ENCODE measurements at places on chromosomes 11 and 22. TPM values are rescaled to one million over a fixed set of nuclear protein-coding genes. Genes with fewer than 3 reads are reported as not detected.

- DNase-seq: no peak
Observed at GRCh38 chr11:76781807-76782530, 1.2 kb upstream of the TSKU start.

- no peak for DNase-seq
Observed at GRCh38 chr22:24392218-24392931, 35.0 kb upstream of the ADORA2A start.

- no peak for DNase-seq
Observed at GRCh38 chr11:122784325-122784955, 53.9 kb upstream of the CRTAM start.

GRCh38 chr22:46897246-46897623 is 134.8 kb downstream of the TBC1D22A start:
- no peak for DNase-seq

GRCh38 chr11:121576531-121576930 is 123.8 kb upstream of the SORL1-AS1 start:
- peak; percentile 81 for DNase-seq

DNA sequence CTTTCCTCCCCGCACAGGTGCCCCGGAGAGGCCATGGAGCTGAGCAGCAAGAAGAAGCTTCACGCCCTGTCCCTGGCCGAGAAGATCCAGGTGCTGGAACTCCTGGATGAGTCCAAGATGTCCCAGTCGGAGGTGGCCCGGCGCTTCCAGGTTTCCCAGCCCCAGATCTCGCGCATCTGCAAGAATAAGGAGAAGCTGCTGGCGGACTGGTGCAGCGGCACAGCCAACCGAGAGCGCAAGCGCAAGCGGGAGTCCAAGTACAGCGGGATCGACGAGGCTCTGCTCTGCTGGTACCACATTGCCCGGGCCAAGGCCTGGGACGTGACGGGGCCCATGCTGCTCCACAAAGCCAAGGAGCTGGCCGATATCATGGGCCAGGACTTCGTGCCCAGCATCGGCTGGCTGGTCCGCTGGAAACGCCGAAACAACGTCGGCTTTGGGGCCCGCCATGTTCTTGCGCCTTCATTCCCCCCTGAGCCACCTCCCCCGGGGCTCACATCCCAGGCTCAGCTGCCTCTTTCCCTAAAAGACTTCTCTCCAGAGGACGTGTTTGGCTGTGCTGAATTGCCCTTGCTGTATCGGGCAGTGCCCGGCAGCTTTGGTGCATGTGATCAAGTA is 1.3 kb downstream of the TIGD3 start:
- no peak for DNase-seq

C11orf86 gene
- total RNA-seq: not detected

DNA sequence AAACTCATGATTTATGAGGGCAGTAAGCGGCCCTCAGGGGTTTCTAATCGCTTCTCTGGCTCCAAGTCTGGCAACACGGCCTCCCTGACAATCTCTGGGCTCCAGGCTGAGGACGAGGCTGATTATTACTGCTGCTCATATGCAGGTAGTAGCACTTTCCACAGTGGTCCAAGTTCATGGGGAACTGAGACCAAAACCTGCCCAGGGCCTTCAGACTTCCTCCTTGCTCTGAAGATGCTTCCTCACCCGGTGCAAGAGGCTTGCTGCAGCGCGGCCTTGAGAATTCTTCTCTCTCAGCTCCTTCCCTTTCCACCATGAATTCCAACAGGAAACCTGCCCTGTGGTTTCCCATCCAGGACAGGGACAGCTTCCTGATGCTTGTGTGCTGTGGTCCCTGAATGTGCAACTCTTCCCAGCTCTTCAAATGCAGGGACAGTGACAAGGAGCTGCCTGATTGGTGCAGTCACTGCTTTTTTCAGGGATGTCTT is 53.9 kb downstream of the GGTLC2 start:
- no peak for DNase-seq

Measured in GM12878 (cell line).